ENCODE measurements at places on chromosomes 5 and 9.

GRCh38 chr9:13213998-13214397 is 65.5 kb downstream of the MPDZ start:
- DNase-seq = no peak

DNA sequence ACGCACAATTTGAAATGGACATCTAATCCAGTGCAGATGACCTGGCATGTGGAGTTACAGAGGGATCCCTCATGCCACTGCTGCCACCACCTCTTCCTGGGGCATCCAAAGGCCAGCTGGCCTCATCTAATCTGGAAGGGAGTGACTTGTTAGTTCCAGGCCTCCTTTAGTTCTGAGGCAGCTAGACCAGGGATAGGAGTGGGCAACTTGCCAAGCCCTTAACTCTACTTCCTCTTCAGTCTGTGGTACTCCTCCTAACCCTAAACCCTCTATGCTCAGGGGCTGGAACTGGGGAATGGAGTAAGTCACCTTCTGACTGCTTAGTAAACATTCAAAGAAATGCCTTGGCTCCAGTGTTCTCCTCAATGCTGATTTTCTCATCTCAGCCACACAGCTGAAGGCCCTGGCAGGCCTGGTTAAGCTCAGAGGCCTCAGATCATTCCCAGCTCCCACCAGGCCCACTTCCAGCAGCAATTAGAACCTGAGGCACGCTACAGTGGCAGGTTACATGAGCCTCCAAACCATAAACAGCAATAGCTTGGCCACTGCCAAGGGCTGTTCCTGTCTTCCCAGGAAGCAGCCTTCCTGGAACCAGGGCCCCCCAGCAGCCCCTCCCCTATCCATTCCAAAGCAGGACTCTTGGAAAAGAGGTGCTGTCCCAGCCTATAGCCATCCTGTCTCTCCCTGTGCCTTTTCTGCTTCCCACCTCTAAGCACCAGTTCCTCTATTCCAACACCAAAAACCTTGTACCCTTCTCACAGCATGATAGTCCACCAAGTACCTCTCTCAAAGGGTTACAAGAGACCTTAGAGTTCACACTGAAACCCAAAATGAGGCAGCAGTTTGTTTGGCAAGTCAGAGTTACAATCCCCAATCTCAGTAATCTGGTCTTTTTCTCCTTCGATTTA is 2.0 kb downstream of the EIF4EBP3 start:
- DNase-seq = no peak

DNA sequence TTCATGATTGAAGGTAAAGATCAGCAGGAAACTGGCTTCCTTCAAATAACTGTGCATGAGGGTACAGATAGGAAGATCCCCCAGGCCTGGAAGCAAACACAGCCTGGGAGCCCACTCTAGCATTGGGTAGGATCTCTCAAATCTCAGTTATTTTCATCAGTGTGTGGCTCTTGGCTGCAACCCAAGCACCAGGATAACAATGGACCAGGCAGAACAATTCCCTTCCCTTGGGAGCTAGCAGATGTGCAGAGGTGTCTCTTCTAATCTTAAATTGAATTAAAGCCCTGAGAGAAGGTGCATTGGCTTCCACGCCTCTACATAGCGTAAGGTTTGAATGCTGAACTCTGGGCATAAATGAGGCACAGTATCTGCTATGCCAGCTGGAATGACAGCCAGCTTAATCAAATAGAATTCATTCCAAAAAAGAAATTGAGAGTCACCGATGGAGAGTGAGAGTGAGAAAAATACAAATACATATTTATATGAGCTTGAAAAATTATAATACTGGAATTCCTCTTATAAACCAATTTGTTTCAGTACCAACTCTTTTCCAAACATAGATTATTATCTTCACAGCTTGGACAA is 957.3 kb downstream of the CDH12 start:
- DNase-seq = no peak

DNA sequence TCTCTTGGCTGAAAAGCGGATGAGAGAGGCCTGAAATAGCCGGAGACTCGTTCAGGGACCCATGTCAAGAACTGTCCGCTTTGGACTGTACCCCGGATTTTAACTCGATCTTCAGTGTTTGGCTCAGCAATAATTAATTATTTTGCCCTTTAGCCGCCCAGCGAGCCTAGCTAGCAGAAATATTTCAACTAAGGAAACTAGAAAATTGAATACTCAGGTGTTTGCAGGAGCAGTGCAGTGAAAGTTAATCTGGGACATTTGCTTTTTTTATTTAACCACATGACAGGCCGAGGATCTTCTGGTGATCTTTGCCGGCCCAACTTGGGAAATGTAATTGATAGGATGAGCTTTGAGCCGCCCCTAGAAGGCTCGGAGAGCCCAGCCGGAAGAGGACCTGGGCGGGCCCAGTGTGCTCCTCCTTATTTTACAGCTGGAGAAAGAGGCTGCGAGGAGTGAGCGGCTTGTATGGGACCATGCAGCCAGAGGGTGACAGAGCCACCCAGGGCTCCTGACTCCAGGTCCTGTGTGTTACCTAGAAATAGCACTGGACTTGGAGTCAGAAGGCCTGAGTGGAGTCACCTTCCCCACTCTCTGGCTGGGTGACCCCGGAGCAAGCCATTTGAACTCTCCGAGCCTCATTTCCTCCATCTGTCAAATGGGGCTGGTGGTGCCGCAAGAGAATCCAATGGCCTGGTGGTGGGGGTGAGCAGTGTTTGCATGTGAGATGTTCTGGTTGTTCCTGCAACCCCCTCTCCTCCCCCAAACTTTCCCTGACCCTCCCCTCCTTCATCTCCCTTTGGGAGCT is 2.4 kb downstream of the PPARGC1B start:
- no peak for DNase-seq

DNA sequence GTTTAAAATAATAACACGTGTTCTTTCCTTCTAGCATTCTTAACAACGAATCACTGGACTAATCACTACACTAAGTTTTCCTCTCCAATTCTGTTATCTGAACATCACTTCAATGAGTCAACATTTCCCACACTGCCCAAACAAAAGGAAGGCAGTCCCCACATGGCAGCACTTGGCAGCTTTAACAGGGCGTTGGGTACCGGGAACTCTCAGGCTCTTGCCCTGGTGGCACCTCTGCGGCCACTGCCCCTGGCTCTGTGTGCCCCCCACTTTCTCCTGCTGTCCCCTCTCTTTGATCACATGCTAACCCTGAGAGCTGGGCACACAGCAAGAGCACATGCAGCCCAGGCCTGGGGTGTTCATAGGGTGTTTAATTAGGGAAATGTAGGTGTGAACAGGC is 15.7 kb downstream of the SLC6A3 start:
- DNase-seq = no peak

- no peak for DNase-seq
Observed at GRCh38 chr9:126956917-126957686, 42.5 kb downstream of the RALGPS1 start.

DNA sequence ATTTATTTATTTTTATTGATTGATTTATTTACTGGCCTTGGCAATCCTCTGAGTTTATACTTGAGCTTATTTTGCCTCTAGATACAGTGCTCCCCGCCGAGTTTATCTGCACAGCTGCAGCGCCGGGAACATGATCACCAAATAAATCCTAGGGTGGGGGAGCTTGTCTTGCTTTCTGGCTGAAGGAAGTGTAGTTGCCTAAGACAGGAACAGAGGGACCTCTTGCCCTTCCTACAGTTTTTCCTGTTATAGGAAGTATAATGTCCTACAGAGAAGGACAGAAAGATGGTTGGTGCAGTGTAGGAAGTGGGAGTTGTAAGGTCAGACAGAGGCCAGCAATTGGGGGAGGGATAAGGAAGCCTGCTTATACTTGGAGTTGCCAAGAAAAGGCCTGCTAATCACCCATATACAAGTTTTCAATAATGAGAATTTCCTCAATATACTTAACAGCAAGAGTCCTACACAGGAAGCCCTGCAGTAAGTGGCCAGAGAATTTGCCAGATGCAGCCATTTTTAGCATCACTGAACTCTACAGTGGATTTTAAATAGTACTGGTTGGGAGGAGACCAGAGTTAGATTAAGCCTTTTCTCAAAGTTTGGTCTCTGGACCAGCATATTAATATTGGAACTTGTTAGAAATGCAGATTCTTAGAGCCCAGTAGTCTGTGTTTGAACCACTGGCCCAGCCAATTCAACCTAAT is 7.7 kb downstream of the AOPEP start:
- no peak for DNase-seq

- DNase-seq = no peak
Observed at GRCh38 chr5:179875741-179876609, 17.4 kb upstream of the MRNIP start.

DNA sequence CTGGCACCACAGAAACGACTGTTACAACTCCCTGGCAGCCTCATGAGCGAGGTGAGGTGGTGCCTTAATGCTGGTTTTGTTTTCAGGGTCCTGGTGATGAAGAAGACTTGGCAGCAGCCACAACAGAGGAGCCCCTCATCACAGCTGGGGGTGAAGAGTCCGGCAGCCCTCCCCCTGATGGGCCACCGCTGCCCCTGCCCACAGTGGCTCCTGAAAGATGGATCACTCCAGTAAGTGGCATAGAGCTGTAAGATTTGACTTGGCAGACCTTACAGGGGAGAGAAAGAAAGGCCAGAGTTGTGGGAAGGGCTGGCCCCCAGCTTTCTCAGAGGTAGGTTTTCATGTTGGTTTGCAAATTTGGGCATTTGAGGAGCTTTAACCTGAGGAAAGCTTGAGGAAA is 72.2 kb downstream of the COL15A1 start:
- DNase-seq = no peak

GRCh38 chr9:95494022-95494415 is 22.8 kb downstream of the PTCH1 start:
- no peak for DNase-seq

DNA sequence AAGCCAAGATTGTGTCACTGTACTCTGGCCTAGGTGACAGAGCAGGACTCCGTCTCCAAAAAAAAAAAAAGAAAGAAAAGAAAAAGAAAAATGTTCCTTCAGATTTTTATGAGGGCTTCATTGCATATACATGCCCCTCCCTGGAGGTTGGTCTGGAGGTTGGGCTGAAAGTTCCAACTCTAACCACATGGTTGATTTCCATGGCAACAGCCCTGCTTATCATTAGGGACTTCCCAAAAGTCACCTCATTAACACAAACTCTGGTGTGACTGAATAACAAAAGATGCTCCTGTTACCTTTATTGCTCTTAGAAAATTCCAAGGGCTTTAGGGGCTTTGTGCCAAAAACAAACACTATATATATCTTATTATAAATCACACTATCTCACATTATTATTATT is 113.8 kb downstream of the TMC1 start:
- DNase-seq = no peak

DNA sequence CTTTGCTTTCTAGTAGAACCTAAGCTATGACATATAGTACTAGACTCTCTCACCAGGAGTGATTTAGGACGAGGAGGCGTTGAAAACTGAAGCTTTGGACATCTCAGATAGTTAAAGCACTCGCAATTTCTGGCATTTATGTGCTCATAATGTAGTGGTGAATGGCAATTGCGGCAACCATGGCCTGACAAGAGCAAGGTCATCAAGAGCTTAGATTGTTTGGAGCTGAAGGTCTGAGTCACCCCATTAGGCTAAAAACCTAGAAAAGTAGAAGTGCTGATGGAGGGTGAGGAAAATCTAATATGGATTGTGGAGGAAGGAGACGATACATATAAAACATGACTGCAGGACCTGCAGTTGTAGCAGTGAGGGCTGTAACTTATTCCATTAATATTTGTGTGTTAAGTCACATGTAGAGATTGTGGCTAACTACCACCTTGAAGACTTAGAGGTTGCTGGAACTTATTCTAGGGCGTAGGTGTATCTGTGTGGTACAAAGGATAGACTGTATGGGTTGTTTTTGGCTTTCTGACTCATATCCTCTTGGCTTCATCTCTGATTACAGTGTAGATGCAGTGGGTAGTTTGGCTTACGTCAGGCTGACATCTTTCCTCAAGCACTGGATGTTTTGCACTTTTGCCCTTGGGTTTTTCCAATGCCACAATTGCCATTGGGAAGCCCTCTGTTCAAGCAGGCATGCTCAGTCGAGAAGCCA is 138.9 kb upstream of the CDKN2B start:
- no peak for DNase-seq

GRCh38 chr5:105868038-105868780 is 1802.5 kb downstream of the EFNA5 start:
- DNase-seq = no peak

DNA sequence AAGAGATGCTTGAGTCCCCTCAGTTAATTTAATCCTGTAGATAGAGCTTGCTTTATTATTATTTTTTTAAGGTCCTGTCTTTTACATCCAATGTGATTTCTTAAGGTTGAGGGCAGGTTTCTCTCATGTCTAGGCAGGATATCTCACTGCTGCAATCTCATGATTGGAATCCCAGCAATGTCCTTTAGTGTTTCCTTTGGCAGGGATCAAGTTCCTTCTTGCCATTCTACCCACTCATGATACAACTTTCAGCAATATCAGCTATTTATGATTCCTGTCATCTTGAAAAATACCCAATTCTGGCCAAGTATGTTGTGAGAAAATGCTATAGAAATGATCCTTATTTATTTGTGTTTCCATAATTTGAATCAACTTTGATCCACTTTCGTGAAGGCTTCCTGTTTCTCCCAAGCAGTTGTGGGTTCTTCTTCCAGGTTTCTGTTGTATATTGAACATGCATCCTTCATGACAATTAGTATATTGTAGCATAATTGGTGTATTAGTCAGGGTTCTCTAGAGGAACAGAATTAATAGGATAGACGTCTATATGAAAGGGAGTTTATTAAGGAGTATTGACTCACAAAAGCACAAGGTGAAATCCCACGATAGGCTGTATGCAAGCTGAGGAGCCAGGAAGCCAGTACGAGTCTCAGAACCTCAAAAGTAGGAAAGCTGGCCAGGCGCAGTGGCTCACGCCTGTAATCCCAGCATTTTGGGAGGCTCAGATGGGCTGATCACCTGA is 18.4 kb upstream of the VPS13A start:
- DNase-seq = no peak

DNA sequence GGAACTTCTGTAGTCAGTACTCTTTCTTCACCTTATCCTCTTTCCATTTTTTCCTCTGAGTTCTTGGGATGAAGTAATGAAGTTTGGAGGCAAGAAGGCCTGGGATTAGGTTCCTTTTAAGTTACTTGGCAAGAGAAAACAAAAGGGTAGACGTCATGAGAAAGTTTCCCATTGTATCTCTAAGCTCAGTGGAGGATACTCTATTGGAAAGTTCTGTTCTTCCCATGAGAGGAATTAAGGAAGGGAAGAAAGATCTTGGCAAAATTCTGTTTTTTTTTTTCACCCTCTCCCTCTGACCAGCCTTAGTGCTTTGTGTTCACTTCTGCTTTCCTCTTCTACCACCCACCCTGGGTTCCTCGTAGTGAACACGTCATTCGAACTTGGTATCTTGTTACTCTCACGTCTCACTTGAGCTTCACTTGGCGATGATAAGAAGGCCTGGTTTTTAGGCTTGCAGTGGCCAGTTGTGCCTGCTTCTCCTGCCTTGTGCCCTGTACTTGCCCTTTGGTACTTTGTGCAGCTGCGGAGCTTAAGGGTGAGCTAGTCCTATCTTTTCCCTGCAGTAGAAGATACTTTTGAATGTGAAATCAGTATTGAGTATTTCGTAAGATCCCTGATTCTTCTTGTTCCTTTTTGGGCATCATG is 67.0 kb downstream of the ARHGAP26 start:
- DNase-seq = no peak
